ENCODE measurements at places on chromosomes 12 and 14. TPM values are rescaled to one million over a fixed set of nuclear protein-coding genes. Genes with fewer than 3 reads are reported as not detected.

Gene KITLG
- total RNA-seq: 0.05 TPM

Gene AMIGO2
- 15.1 TPM for total RNA-seq

Gene SLC25A47
- not detected for total RNA-seq

Gene DCN
- total RNA-seq: not detected

Gene DPPA3
- not detected for total RNA-seq

Gene SLC48A1
- total RNA-seq: 15.2 TPM

Data from activated T-cell treated with anti-CD3 and anti-CD28 coated beads, Interleukin-2, amount 50 U/mL, for 72 hours (primary cell).